ENCODE measurements at places on chromosomes 16 and 17. TPM values are rescaled to one million over a fixed set of nuclear protein-coding genes. Genes with fewer than 3 reads are reported as not detected.

The LASP1 gene
- total RNA-seq: 558 TPM

The OR4D1 gene
- not detected for total RNA-seq

The TVP23C gene
- total RNA-seq: 7.4 TPM

- DNase-seq: no peak
Measured at GRCh38 chr16:53822936-53823529, 119.1 kb downstream of the FTO start.

The KRTAP9-2 gene
- not detected for total RNA-seq

GRCh38 chr16:5018793-5019192 lies 14.9 kb downstream of the NAGPA start:
- DNase-seq: no peak

The SLC7A6OS gene
- total RNA-seq: 28.4 TPM

DNA sequence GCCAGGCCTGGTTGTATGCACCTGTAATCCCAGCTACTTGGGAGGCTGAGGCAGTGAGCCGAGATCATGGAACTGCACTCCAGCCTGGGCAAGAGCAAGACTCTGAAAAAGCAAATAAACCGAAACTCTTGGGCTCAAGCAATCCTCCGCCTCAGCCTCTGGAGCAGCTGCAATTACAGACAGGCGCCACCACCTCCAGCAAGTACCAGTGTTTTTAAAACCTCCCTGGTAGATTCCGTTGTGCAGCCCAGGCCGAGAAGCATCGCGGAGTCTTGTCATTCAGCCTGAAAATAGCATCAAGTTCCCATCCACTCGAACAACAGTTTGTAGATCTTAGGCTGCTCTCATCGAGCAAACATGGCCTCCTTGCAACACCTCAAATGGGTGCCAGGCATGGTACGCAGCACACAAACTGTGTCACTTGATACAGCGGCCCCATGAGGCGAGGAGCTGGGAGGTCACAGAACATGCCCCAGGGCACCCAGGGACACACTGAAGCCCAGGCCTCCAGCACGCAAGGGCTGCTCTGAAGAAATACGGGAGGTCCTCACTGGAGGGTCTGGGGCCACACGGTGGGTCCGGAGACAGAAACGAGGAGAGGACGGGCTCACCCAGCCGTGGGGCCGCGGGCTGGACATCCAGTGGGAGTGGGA lies 18.1 kb downstream of the TMC6 start:
- no peak for DNase-seq

The SLFN12 gene
- total RNA-seq: 0.44 TPM

GRCh38 chr16:67029254-67030096 lies 526 bp downstream of the CBFB start:
- DNase-seq: peak; percentile 48

DNA sequence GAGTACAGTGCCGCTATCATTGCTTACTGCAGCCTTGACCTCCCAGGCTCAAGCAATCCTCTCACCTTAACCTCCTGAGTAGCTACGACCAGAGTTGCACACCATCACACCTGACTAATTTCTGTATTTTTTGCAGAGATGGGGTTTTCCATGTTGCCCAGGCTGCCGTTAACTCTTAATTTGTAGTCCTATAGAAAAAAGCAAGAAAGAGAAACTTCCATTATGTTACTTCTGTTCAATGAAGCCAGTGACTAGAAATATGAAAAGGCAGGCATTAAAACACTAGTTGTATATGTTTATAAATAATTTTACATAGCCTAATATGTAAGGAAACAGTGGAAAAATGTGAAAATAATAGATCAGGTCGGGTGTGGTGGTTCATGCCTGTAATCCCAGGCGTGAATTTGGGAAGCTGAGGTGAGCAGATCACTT lies 9.7 kb downstream of the RAD51C start:
- no peak for DNase-seq

- DNase-seq: no peak
Measured at GRCh38 chr16:80040814-80041213, 440.3 kb upstream of the MAF start.

GRCh38 chr16:84329843-84330684 lies 35.4 kb downstream of the WFDC1 start:
- no peak for DNase-seq

- DNase-seq: no peak
Measured at GRCh38 chr16:893360-893759, 77.4 kb downstream of the LMF1 start.

DNA sequence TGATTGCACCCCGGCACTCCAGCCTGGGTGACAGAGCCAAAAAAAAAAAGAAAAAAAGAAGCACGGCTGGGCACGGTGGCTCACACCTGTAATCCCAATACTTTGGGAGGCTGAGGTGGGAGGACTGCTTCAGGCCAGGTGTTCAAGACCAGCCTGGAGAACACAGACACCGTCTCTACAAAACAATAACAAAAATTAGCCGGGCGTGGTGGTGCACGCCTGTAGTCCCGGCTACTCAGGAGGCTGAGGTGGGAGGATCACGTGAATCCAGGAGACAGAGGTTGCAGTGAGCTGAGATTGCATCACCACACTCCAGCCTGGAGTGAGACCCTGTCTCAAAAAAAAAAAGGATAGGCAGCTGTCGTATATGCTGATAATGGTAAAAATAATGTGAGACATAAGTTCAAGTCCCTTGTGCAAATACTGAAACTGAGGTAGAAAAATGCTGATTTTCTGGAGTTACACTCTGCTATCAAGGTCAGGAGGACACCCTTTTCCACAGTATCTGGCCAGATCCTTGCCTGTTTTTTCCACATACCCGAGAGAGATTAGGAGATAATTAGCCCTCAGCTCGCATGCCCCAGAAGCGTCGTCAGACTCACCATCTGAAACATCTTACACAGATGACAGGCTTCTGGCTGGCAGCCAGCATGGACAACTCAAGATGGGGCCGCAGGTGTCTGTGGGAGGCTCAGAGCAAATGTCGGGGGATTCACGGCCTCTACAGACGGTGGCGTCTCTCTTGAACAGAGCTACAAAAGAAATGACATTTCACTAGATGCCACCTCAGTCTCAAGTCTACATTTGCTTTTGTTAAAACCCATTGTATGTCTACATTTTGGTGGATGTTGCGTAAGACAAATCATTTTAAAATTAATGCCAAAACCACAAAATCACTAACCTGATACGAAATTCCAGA lies 36.8 kb downstream of the WDR45B start:
- no peak for DNase-seq

DNA sequence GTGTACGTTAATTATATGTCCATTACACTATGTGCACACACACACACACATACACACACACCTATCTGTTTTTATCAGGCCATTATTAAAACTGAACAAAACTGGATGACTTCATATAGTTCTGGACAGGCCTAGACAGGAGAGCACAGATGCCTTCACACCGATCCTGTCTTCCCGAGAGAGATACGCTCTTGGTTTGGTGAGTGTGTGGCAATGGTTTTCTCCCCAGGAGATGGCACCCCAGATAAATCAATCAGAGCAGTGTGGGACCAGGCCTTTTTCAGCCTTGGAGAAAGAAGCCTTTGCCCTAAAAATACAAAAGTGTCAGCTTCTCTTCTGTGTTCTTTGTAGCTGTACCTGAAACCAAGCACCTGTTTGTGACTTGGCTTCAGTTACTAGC lies 83.7 kb downstream of the CPPED1 start:
- no peak for DNase-seq

DNA sequence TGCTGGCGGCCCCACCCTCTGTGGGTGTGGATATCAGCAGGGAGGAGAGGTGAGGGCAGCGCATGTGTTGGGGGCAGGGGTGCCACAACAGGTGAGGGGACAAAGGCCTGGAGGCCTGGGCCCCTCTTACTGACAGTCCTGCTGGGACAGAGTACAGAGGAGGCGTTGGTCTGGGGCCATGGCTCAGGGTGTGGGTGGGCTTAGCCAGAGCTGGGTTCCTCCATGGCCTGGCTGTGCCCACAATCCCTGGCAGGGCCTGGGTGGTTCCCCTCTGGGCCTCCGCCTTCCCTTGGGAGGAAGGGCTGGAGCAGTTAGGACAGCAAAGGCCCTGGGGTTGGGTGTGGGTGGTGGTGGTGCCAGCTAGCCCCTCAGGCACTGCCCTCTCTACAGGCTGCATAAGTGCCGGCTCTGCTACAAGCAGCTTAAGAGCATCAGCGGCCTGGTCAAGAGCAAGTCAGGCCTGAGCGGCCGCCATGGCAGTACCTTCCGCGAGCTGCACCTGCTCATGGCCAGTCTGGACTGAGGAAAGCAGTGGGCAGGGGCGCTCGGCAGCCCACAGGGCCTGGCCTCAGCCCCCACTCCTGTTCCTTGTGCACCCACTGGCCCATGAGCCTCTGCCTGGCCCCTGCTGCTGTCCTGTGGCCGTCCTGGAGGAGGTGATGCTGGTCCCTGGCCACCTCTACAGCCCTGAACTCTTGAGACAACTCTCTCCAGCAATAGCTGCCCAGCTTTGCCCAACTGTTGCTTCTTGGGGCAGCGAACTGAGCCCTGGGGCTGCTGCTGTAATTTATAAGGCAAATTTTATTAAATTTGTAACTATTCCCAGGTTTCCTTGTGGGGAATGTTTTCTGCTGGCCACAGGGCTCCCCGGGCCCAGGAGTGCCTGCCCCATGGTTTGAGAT lies 21.1 kb downstream of the KATNB1 start:
- no peak for DNase-seq

GRCh38 chr17:57985675-57985974 lies 2.4 kb downstream of the VEZF1 start:
- no peak for DNase-seq

GRCh38 chr17:31417051-31417792 lies 25.7 kb downstream of the RAB11FIP4 start:
- DNase-seq: no peak

- no peak for DNase-seq
Measured at GRCh38 chr16:75074920-75075687, 41.5 kb downstream of the LDHD start.

GRCh38 chr16:22400900-22401299 lies 26.5 kb upstream of the CDR2 start:
- no peak for DNase-seq

DNA sequence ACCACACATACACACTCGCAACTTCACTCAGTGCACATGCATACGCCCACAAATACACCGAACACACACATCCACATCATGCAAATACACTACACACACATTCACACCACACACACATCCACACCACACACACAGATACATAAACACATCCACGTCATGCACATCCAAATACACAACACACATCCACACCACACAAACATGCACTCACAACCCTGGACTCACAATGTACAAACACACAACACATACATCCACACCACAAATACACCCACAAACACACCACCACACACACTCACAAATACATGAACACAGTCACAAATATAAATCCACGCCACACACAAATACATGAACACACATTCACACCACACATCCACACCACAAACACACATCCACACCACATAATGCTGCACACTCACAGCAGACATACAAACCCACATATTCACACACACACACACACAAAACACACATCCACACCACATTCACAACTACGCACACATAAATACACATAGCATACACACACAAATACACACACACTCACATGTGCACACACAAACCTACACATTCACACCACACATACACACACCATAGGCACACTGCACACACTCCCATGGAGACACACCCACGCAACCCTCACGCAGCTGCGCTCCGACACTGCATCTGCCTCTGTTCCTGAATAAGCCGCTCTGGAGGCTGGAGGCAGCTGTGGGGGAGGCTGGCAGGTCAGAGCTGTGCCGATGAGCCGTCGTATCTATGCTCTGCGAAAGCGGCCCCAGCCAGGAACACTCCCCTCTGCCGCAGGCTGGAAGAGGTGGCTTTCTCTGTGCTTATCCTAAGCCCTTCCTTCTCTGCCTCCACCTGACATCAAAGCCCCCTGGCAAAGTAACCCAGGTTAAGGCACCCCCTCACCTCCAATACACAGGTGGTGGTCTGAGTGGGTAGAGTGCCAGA lies 141.8 kb downstream of the GRIN2A start:
- no peak for DNase-seq

The ACSM2A gene
- total RNA-seq: not detected

All from Calu3 (cell line).